ENCODE measurements at places on chromosomes 12 and 14. TPM values are rescaled to one million over a fixed set of nuclear protein-coding genes. Genes with fewer than 3 reads are reported as not detected.

EPYC gene
- total RNA-seq, result not detected

MYH6 gene
- total RNA-seq, result not detected

EML1 gene
- 72.9 TPM for total RNA-seq

LACRT gene
- not detected for total RNA-seq

KLRC1 gene
- 0.15 TPM for total RNA-seq

DPPA3 gene
- total RNA-seq, result not detected

NELL2 gene
- total RNA-seq, result not detected

GPR68 gene
- total RNA-seq, result 23.2 TPM

TC2N gene
- total RNA-seq, result 0.29 TPM

SVOP gene
- not detected for total RNA-seq

LRCOL1 gene
- not detected for total RNA-seq

RPL10L gene
- not detected for total RNA-seq

ANKRD13A gene
- total RNA-seq, result 211 TPM

PTGER2 gene
- 34.5 TPM for total RNA-seq

ZC2HC1C gene
- 1.2 TPM for total RNA-seq

CCDC38 gene
- total RNA-seq, result not detected

NRXN3 gene
- total RNA-seq, result under 0.01 TPM

CHFR gene
- 34.0 TPM for total RNA-seq

TMEM132C gene
- not detected for total RNA-seq

FITM1 gene
- total RNA-seq, result 0.44 TPM

HOXC5 gene
- total RNA-seq, result 0.33 TPM

TRPV4 gene
- total RNA-seq, result 2.5 TPM

SMAGP gene
- total RNA-seq, result 8.9 TPM

TTC9 gene
- total RNA-seq, result 0.15 TPM

GXYLT1 gene
- total RNA-seq, result 11.7 TPM

AKAP6 gene
- total RNA-seq, result 0.29 TPM

IGFBP6 gene
- total RNA-seq, result 1,775 TPM

IL23A gene
- 0.50 TPM for total RNA-seq

C12orf54 gene
- total RNA-seq, result not detected

ASB2 gene
- 0.50 TPM for total RNA-seq
